ENCODE measurements at places on chromosomes 4 and X. TPM values are rescaled to one million over a fixed set of nuclear protein-coding genes. Genes with fewer than 3 reads are reported as not detected.
A peak's percentile ranks its signal among the peaks of the same experiment; 100 is the strongest.

DNA sequence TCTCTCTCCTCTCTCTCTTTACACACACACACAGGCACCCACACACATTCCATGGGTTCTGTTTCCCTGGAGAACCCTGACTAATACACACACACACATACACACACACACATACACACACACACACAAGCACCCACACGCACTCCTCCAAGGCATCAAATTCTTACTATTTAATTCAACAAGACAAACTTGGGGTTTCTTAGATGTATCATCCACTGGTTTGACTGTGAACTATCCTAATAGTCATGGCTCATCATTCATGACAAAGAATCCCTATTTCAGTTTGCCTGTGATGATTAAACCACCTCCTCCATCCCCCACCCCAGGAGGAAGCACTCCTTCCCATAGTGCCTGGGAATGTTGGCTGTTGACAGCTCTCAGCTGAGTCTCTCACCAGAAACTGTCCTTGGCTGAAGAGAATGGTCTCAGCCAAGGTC, 98.2 kb downstream of the USP46 start:
- H3K4me3 ChIP-seq = no peak overlapping the region
- H3K27ac ChIP-seq = no peak overlapping the region
- H3K36me3 ChIP-seq = no peaks in the 10 kb centered on the region
- no peak for DNase-seq
- H3K27me3 ChIP-seq = no peaks in the 10 kb centered on the region

GRCh38 chr4:97104006-97104405, 1039.3 kb downstream of the STPG2 start:
- DNase-seq = no peak
- H3K4me3 ChIP-seq = no peak overlapping the region
- H3K36me3 ChIP-seq = no peaks in the 10 kb centered on the region

- no peaks in the 10 kb centered on the region for H3K36me3 ChIP-seq
- DNase-seq = no peak
- no peak overlapping the region for H3K4me3 ChIP-seq
- no peak overlapping the region for H3K27ac ChIP-seq
- H3K4me1 ChIP-seq = peaks cover 26% of the 10 kb centered on the region
Observed at GRCh38 chr4:113823291-113823659, 61.7 kb upstream of the CAMK2D start.

GRCh38 chr4:163544407-163545038, 50.0 kb downstream of the TMA16 start:
- no peak overlapping the region for H3K27ac ChIP-seq
- peak overlapping the region; percentile 43 for H3K4me3 ChIP-seq
- H3K4me1 ChIP-seq = no peaks in the 10 kb centered on the region
- DNase-seq = peak; percentile 44

DNA sequence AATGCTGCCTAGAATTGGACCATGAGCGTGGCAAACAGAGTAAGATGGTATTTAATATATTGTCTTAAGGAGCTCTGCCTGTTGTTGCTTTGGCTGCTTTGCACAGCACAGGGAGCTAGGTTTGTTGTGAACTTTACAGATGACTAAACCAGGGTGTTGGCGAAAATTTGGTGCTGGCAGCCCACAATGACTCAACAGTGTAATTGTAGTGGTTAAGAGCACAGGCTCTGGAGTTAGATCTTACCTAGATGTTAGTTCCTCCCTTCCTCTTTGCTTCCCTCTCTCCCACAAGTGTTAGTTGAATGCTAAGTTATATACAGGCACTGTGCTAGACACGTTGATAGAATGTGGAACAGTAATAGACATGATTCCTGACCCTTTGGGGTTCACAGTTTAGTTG, 128.9 kb upstream of the TRPC5 start:
- no peaks in the 10 kb centered on the region for H3K36me3 ChIP-seq
- H3K4me3 ChIP-seq = no peak overlapping the region
- H3K27me3 ChIP-seq = no peaks in the 10 kb centered on the region
- no peaks in the 10 kb centered on the region for H3K4me1 ChIP-seq
- DNase-seq = no peak

DNA sequence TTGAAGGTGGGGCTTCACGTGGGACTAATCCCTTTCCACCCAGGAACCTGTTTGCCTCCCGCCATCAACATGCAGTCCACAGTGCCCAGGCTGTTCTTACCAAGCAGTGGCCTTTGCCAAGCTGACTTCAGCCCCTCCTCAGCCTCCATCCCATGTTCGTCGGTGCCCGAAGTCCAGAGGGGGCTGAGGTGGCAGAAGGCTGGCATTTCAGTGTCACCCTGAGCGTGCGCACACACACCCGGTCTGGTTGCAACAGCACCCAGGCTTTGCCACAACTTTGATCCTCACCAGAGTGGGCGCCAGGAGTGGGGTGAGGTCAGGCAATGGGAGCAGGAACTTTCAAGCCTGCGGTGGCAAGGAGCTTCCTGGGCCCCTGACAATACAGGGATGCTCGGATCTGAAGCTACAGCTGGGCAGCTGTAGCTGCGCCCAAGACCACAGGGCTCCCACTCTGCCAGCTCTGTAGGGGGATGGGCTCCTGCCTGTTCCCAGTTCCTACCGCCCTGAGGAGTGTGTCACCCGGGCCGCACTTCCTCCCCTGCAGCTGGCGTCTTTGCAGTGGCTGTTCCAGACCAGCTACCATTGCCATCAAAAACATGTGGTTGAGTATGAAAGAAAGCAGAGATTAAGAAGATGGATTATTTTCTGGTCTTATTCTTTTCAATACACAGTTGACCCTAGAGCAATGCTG, 428.0 kb downstream of the EPHA5 start:
- no peak overlapping the region for H3K4me3 ChIP-seq
- H3K27me3 ChIP-seq = no peaks in the 10 kb centered on the region
- no peaks in the 10 kb centered on the region for H3K4me1 ChIP-seq
- H3K27ac ChIP-seq = no peak overlapping the region
- no peaks in the 10 kb centered on the region for H3K36me3 ChIP-seq

RASL11B gene
- total RNA-seq = not detected

HPSE gene
- 8.9 TPM for total RNA-seq

CYLC1 gene
- total RNA-seq = not detected

MAGEA2 gene
- total RNA-seq = not detected

MAPK10 gene
- not detected for total RNA-seq
